Cardiac fibroblast (primary cell): ENCODE measurements at places on chromosomes 3 and 15.

- no peak for DNase-seq
These were observed 143.2 kb downstream of the DNAJB8 start for GRCh38 chr3:128323206-128324081.

DNA sequence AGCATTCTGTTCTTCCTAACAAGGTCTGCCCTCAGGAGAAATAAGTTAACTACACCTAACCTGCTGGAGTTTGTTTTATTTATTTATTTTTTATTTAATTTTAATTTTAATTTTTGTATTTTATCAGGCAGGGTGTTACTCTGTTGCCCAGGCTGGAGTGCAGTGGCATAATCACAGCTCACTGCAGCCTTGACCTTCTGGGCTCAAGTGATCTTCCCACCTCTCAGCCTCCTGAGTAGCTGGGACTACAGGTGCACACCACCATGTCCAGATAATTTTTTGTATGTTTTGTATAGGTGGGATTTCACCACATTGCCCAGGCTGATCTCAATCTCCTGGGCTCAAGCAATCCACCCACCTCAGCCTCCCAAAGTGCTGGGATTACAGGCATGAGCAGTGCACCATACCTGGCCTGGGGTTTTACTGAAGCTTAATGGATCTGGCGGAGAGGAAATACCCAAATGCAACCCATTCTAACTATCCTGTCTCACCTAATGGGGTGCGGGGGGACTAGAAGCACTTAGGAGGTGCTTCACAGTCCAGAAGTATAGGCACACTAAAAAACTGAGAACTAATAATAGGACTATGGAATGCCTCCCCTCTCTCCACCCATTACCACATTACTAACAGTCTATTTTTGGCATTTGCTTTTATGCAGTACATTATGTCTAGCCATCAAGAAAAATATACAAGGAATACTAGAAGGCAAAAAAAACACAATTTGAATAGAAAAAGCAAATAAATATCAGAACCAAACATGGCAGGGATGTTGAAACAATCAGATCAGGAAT is 61.4 kb downstream of the TTBK2 start:
- DNase-seq = no peak

GRCh38 chr3:36175916-36176461 is 204.3 kb upstream of the STAC start:
- no peak for DNase-seq

DNA sequence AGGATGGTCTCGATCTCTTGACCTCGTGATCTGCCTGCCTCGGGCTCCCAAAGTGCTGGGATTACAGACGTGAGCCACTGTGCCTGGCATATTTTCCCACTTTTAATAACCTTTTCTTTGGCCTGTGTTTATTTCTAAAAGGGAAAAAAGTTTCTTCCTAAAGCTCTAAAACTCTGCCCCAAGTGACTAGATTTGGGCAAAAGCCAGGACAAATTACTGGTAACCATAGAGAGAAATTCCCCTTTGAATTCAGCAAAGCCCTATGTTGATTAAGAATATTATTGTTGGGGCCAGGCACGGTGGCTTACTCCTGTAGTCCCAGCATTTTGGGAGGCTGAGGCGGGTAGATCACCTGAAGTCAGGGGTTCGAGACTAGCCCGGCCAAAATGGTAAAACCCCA is 11.5 kb upstream of the TRPM7 start:
- DNase-seq = peak; percentile 7

DNA sequence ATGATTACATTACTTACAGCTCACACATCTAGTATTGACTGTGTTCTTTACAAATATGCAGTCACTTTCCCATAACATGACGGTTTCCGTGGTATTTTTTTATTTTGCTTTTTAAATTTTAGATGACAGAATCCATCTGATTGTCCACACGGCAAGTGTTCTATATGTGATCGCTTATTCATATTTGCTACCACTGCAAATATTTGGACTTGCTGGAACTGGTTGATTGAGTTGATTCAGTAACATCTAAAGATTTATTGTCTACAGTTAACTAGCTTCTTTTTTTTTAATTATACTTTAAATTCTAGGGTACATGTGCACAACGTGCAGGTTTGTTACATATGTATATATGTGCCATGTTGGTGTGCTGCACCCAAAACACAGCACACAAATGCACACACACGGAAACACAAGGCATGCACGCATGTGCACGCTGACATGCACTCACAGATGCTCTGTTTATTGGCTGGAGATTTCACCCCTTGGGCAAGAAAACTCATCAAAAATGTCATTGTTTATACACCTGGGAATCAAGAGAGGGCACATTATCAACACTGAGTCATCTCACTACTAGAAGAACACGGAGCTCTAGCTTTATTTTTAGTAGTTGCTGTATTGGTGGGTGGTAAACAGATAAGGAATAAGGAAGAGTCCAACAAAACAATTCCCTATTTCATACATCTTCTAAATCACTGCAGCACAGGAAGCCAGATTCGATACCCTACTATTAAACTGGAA is 16.4 kb downstream of the ARRDC4 start:
- no peak for DNase-seq

DNA sequence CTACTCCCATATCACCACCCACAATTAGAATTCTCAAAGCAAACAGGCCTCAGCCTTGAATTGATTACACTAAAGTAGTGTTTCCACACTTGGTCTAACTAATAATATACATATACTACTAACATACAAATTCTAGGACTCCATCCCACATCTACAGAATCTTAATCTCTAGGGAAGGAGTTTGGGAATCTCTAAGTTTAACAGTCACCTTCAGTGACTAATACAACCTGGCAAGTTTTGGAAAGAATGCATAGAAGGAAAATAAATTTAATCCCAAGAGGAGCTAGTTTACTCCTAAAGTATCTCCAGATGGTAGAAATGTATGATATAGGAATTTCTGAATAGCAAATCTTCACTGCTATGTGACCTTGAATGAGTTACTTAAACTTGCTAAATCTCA is 9.1 kb downstream of the CLPX start:
- DNase-seq = no peak

DNA sequence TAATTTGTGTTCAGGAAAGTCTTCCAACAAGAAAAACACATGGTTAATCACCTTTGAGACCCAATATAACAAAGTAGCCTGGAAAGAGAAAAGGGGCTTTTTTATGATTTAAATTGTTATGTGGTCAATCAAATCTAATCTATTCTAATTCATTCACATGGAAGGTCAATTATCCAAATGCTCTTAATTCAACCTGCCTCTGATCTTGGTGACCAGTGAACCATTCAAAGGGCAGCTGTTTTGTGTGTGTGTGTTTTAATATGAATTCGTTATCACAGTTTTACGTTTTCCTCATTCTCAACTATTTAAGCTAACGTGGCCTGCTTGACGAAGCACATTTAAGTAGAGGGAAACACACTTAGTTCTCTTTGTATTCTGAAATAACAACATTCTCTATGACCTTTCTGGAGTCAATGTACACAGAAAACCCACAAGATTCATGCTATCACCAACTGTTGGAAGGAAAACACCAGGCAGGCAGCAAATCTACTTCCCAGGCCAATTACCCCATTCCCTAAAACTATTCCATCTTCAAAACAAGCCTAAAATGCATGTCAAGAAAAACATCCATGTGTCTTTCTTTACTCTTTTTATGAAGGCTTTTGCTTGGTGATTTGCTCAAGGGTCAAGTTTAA is 195.4 kb downstream of the SUCLG2 start:
- DNase-seq = no peak

GRCh38 chr3:129644836-129645235 is 38.4 kb upstream of the PLXND1 start:
- DNase-seq = no peak

- DNase-seq = no peak
These were observed 13.4 kb downstream of the TCF12 start for GRCh38 chr15:56931639-56932508.

DNA sequence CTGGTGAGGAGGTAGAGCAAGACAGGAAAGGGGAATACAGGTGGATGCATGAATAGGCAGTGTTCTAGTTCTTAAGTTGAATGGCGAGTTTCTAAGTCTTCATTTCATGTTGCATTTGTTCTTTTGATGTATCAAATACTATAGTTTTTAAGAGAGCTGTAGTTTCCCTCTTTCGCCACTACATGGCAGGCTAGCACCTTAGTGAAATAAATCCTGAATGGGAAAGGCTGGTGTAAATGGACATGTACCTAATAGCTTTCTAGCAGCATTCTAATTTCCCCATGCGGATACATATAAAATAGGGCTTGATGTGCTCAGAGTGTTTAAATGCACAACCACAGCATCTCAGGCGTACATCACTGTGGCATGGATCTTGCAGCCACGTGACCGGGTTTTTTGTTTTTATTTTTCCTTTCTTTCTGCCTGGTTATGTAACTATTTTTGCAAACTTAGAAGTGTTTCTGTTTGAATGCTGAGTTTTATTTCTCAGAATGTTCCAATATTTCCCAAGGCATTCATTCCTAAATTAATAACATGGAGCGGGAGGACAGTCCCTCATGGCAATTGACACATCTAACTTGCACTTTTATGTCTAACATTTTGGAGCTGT is 23.5 kb upstream of the CLN6 start:
- peak; percentile 89 for DNase-seq

- DNase-seq = peak; percentile 33
These were observed 276.7 kb upstream of the RARB start for GRCh38 chr3:25151281-25151902.

DNA sequence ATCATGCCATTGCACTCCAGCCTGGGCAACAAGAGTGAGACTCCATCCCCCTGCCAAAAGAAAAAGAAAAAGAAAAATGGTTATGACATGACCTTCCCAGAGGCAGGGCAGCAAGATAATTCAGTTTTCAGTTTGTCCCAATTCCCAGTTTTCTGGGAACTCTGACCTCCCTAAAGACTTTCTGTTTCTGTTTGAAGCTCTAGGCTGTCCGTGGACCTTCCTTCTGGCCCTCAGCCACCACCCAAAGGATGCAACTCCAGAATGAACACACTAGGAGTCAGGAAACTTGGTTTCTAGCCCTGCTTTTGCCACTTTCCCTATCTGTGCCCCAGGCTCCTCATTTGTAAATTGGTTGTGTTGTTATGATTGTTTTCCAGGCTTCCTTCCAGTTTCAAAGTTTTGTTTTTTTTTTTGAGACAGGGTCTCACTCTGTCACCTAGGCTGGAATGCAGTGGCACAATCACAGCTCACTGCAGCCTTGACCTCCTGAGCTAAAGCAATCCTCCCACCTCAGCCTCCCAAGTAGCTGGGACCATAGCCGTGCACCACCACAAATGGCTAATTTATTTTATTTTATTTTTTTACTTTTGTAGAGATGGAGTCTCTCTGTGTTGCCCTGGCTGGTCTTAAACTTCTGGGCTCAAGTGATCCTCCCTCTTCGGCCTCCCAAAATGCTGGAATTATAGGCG is 68.6 kb downstream of the CDC25A start:
- DNase-seq = peak; percentile 29

DNA sequence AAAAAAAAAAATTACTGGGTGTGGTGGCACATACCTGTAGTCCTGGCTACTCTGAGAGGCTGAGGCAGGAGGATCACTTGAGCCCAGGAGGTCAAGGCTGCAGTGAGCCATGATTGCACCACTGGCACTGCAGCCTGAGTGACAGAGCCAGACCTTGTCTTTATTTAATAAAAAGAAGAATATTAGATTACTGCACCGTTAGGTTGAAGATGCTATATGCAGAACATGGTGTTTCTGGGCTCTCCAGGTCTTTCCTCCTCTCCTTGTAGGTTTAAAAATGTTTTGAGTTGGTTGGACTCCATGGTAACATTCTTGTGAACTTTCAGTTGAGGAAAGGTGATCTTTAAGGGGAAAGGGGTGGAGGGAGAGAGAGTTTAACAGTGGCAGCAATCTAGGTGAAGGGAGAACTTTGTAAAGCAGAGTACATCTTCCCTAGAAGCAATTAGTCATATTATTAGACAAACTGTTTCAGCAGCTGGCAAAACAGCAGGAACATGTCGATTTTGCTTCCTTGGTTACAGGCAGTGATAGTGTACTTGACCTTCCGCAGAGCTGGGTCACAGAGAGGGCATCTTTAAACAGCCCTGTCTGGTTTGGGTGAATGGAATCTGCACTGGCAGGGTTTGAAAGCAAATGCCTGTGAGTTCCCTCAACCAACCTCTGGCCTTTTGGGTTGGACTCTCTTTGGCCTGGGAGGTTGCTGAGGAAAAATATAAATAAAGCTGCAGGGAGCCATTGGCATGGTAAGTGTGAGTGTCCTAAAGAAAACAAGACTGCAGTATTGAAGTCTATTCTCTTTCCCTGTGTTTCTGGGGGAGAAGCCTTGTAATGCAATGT is 42.8 kb downstream of the NR2C2 start:
- DNase-seq = peak; percentile 43

DNA sequence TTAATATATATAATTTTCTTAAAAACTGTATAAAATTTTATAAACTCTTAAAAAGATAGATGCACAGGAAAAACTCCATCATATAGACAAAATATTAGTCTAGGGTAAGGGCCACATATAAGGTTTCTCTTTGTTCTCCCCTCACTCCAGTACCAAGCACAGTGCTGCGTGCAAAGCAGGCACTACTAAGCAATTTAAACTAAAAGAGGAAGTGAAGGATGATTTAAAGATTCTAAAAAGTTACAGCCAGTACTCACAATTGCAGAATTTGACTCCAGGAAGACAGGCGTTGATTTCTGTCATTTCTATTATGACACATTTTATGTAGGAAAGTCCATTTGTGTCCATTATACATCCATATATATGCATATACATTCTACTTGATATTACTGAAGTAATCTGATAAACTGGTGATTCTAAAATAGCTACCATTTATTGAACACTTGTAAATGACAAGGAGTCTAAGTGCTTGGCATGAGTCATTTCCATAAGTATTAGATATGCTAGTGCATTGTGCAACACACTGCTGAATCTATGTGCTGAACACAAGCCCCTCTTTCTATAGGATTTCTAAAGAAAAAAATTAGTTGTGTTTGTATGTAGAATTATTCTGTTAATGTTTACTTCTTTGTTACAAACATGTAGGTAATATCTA is 785.5 kb upstream of the ARRDC4 start:
- DNase-seq = no peak

DNA sequence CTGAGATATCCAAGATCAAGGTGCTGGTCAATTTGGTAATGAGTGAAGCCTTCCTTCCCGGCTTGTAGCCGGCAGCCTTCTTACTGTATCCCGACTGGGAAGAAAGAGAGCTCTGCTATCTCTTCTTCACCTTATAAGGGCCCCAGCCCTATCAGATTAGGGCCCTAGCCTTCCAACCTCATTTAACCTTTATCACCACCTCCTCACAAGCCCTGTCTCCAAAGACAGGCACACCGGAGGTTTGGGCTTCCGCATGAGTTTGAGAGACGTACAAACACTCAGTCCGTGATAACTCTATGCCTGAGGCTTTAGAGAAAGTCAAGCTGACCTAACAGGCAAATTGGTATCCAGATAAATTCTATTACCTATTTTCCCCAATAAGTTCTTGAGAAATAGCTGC is 243.9 kb downstream of the OPA1 start:
- DNase-seq = no peak

GRCh38 chr15:78103406-78104118 is 11.2 kb downstream of the SH2D7 start:
- DNase-seq = no peak

GRCh38 chr3:59185591-59186369 is 136.0 kb upstream of the CFAP20DC start:
- peak; percentile 2 for DNase-seq

GRCh38 chr3:19934098-19934566 is at the start of gene EFHB:
Gene EFHB, minus strand, starts transcription at chr3:19934217. Its CDS starts 199 bp downstream, at chr3:19934018.
- DNase-seq = peak; percentile 41

GRCh38 chr15:96162322-96162721 is 168.2 kb upstream of the NR2F2 start:
- DNase-seq = no peak

- peak; percentile 82 for DNase-seq
These were observed 30.4 kb downstream of the ACKR2 start for GRCh38 chr3:42839616-42840015.
